ENCODE measurements at places on chromosomes 16 and 17.

GRCh38 chr16:51407199-51407598, 256.1 kb upstream of the SALL1 start:
- DNase-seq = no peak

- no peak for DNase-seq
Measured at GRCh38 chr17:17849845-17850373, 13.1 kb upstream of the SREBF1 start.

GRCh38 chr17:62627904-62628633, 599 bp downstream of the MRC2 start:
- DNase-seq = no peak

GRCh38 chr17:8997994-8998628, 23.2 kb upstream of the NTN1 start:
- DNase-seq = peak; percentile 61

DNA sequence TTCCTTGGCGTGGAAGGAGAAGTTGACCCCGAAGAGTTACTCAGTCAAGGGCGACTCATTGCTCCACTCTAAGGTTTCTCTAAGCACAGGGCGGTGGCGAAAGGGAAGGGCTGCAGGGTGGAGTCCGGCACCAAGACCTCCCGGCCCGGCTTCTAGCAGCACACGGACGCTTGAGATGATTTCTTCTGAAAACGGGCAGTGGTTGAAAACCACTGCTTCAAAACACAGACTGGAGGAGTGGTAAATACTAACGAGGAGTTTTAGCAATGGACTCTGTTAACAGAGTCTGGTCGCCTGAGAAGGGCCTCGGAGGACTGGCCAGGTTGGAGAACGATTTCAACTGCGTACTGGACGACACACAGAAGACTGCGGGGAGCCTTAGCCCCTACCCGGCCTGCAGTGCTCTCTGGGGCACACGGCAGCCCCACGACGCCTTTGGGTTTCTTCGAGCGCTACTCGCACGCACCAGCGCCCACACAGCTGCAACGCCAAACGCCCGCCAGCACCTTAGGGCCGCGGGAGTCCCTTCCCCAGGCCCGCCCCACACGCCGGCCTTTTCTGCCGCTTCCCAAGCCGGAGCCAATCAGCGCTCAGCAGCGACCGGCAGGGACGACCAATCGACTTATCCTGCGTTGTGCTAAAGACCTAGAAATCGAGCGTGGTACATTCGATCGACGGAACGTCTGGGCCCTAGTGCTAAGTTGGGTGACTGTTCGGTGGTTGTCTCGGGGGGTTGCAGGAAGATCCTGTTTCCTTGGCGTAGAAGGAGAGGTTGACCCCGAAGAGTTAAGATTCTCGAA, 14.4 kb upstream of the CA4 start:
- DNase-seq = peak; percentile 33

DNA sequence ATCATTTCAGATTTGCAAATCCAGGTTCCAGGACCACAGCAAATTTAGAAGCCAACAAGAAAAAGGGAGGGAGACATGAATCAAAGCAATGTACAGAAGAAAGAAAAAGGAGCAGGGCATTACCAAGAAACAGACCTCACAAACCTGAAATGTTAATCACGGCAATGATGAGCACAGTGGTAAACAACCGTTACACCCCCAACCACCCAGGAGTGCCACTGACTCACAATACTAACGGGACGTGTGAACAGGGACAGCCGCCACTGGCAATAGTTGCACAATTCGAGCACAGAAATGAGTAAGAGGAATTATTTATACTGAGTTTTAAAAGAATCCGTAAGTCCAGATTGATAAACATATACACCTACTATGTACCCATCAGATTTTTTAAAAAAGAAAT, 13.8 kb downstream of the USP22 start:
- no peak for DNase-seq

- no peak for DNase-seq
Measured at GRCh38 chr17:34892461-34893249, 68.6 kb downstream of the CCT6B start.

- no peak for DNase-seq
Measured at GRCh38 chr17:67718325-67718941, 697 bp downstream of the NOL11 start.

DNA sequence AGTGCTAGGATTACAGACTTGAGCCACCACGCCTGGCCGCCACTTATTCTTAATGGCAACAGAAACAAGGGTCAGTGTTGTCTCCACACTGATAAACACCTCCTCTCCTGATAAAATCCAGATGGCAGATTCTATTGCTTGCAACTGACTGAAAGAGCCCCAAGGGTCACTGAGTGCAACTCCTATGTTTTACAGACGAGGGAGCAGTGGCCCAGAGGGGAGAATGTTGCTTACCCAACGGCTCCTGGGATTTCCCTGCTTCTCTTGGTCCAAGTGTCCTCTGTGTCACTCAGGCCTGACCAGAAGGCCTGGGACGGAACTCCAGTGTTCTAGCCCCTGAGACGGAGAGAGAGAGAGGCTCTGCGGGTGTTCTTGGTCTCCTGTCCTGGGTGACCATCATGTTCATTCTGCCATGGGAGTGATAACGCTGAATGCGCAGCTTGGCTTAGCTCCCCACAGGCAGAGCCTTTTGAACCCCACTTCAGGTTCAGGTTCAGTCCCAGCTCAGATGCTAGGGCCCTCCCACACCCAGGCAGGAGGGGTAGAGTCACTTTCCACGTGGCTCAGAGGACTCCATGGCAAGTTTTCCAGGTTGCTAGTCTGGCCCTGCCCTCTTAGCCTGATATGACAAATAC, 77.3 kb upstream of the NLRP1 start:
- no peak for DNase-seq

GRCh38 chr16:12802661-12803060, 1.0 kb downstream of the CPPED1 start:
- no peak for DNase-seq

DNA sequence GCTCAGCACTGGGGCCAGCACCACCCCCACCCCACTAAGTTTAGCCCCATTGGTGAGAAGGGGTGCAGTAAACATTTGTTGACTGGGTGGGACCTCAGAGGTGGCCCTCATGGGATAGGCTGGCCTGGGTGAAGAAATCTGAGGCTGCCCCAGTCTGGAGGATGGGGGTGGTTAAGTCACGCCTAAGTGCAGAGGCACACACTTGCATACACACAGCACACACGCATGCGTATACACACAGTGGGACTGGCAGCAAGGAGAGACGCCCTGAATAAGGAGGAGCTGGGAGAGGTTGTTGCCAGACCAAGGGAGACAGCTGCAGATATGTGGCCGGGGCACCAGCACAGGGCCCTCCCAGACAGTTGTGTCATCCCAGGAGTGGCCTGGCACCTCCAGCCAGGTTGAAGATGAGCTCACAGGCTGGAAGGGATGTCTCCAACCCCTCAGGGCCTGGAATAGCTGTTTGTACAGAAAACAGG, 3.0 kb upstream of the BCAR1 start:
- no peak for DNase-seq

DNA sequence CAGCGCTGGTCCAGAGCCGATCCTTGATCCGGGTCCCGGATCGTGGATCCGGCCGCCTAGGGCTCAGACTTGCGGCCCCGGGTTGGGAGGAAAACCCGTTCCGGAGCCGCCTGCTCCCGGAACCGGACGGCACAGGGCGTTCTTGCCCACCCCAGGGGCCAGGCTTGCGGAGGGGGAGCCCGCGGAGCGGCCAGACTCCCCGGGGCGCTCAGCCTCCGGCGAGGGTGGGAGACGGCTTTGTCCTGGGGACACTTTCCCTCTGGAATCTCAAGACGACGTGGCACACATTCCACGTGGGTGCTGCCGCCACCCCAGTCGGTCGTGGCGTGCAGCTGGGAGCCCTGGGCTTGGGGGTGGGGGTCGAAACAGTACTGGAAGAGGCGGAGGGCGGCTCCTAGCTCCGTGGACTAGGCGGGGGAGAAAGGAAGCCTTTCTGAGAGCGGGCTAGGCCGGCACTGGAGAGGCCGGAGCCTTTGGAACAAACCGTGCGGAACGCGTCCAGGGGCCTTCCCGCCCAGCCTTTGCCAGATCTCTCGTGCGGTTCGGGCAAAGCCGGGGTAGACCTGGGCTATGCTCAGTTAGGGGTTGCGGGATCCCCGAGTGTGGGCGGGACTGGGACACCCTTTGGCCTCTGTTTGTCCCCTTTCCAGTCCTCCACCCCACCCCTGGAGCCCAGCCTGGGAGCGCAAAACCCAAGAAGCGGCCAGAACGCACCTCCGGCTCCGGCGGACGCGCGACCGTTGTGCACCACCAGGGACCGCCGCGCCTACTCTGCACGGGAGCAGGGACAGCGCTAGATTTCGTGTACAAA, 26.5 kb downstream of the SREBF1 start:
- DNase-seq = no peak

DNA sequence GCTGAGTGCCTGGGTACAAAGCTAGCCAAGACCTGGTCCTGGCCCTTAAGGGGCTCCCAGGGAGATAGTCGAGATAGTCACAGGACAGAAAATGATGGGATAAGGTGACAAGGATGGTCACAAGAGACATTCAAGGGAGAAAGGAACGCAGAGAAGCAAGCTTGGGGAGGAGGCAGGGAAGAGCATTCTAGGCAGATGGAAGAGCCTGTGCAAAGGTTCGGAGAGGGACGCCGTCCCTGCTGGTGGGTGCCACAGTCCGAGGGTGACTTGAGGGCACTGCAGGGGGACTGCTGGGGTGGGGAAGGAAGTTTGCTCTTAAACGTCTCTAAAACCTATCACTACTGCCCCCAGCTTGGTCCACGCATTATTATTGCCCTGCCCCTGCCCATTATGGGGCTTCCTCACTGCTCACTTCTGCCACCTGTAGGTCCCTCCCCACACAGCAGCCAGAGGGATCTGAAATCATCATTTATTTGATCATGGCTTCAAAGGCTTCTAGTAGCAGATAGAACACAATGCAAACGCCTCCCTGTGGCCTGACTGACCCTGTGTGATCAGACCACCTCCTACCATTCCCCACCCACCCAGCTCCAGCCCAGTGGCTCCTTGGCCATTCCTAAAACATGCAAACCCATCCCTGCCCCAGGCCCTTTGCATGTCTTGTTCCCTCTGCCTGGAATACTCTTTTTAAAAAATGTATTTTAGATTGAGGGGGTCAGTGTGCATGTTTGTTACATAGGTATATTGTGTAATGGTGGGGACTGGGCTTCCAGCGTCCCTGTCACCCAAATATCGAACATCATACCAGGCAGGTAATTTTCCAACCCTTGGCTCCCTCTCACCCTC, 60.3 kb downstream of the RMI2 start:
- no peak for DNase-seq

DNA sequence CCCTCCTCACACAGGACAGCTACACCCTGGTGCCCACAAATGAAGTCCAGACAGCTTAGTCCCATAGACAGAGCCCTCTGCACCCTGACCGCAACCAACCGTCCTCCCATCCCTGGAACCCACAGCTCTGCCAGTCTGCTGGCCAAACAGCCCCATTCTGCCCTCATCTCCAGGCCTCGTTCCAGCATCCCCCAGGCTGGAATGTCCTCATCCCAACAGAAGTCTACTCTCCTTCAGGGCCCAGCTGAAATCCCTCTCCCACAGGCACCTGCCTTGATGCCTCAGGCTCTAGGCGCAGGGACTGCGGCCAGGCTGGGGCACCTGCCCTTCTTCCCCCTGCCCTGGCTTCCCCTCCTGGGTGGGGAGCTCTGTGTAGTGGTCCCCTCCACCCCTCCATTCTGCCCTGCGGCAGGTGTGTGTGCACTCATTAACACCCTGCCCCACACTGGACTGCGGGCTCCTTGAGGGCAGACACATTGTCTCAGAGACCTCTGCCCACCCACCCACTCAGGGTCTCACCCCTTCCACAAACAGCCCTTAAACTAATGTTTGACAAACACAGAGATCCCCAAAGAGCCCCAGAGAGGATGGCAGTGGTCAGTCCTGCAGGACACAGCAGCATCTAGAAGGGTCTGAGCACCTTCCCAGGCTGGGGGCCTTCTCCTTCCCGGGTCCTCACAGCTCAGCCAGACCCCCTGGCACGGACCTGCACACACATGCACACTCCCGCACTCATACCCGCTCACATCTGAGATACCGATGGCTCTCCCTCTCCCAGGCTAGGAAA, 820 bp downstream of the GRIN2C start:
- no peak for DNase-seq

GRCh38 chr17:31388770-31389656, 2.5 kb upstream of the RAB11FIP4 start:
- no peak for DNase-seq

DNA sequence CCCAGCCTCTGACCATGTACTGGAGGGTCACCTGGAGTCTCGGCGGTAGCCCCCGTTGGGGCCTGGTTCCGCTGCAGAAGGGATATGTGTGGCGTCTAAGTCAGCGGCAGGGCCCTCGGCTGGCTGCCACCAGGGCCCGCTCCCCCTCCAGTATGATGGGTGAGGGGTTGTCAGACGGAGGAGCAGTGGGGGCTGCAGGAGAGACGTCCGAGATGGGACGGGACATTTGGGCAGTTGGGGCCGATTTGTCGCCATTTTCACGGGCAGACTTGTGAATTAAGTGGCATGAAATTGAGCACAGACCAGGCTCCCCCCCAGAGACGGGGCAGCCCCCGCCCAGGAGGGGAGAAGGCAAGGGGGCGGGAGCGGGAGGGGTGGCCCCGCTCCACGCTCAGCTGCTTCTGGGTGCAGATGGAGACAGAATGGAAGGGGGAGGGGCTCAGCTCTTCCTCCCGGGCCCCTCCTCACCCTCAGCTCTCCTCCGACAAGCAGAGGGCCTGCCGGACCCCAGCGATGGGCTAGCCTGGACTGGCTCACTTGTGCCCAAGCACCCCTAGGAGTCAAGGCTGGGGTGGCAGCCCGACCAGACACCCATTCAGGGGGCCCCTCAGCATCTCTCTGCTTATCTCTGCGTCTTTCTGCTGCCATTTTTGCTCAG, 52.7 kb upstream of the LHX1 start:
- no peak for DNase-seq

- no peak for DNase-seq
Measured at GRCh38 chr17:81923302-81924260, 4.0 kb downstream of the MAFG start.

DNA sequence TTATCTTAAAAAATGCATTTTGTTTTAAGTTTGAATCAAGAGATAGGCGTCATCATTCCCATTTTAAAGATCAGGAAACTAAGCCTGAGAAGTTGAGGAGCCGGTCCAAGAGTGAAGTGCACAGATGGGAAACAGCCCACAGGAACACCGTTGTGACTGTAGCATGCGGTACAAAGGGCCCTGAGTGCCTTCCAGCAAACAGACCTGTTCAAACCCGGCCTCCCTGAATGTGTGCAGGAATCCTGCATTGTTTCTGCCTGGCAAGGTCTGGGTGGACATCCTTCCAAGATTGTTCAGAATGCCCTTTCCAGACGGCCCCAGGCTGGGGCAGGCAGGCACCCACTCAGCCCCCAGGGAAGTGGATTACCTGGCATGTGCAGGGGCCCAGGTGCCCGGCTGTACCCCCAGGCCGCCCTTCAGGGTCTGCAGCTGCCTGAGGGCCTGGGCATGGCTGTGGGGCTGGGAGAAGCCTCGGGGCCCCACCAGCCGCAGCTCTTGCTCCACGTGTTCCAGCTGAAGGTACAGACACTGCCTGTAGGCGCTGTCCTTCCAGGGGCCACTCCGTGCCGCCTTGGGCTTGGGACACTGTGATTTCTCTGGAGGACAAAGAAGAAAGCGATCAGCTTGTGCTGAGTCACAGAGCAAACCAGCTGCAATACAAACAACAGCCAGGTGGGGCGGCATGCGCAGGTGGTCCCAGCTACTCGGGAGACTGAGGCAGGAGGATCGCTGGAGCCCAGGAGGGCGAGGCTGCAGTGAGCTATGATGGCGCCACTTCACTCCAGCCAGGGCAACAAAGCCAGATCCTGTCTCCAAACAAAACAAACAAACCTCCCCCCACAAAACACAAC, 45.0 kb upstream of the GCSH start:
- DNase-seq = no peak

- no peak for DNase-seq
Measured at GRCh38 chr17:57356719-57357391, 100.5 kb downstream of the MSI2 start.

- DNase-seq = peak; percentile 11
Measured at GRCh38 chr17:35313875-35314409, 59.5 kb downstream of the SLFN11 start.
